ENCODE measurements at places on chromosomes 2 and 18.
A peak's percentile ranks its signal among the peaks of the same experiment; 100 is the strongest.

DNA sequence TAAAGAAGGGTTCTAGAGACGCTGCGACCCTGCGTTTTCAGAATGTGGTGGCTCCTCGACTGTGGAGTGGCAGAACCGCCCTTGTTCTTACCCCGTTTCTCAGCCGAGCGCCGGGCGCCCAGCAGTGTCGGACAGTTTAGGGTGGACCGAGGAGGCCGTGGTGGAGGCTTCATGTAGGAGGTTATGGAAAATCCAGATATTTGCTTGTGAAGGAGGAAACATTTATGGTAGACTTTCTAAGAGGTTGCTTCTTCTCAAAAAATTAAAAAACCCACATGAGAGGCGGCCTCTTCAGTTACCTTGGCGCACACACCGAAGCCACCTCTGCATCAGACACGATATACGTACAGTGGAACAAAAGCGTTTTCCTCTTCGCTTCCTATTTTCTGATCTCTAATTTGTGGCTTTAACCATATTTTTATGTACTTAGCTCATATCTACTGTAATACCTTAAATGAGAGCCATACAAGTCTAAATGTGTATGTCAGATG lies 120.8 kb downstream of the NFATC1 start:
- DNase-seq, result no peak

DNA sequence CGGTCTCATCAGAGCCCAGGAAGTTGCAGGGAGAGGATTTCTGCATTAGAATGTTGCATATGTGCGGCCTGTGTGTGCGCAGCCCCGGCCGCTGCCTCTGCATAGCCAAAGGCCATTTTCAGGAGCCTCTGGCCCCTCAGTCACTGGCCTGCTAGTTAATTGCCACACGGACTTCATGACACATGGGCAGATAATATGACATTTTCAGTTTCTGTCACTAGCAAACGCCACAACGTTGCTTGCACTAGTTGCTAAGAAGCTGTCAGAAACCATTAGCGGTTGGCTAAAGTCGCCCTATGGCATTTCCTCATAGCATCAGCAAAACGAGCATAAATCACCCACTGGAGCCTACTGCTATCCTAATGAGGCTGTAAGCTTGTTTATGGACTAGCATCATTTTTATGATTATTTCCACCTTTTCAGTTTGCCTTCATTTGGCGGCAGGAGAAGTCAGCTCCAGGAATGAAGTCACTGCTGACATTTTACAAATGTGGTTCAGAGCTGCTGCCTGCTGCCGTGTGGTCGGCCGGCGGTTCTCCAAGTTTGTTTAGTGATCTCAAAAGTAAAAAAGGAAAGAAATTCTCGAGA lies 73.7 kb downstream of the MEIS1 start:
- no peak for DNase-seq

DNA sequence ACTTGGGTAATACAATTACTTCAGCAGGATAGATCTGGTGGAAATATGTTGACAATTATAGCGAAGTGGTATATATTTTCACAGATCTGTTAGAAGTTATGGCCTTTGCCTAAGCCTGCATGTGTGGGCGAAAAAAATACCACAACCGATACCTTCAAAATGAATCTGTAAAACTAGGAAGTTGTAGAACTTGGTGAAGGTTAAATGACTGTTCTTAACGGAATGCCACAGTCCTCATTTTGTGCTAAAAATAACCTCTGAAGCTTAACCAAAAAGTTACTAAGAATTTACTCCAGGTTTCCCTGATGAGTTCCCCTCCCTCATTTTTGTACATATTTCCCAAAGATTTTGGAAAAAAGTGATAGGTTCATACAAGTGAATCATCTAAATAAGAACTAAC lies 550.7 kb downstream of the THSD7B start:
- DNase-seq, result no peak

- DNase-seq, result no peak
These were observed 315.3 kb downstream of the CLIP4 start for GRCh38 chr2:29430382-29431112.

GRCh38 chr2:198757069-198757468 lies 700.7 kb downstream of the SATB2 start:
- DNase-seq, result no peak

DNA sequence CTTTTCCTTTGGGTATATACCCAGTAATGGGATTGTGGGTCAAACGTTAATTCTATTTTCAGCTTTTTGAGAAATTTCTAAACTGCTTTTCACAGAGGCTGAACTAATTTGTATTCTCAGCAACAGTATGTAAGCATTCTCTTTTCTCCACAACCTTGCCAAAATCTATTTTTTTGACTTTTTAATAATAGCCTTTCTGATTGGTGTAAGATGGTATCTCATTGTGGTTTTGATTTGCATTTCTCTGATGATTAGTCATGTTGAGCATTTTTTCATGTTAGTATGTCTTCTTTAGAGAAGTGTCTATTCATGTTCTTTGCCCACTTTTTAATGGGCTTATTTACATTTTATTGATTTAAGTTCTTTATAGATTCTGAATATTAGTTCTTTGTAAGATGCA lies 145.5 kb downstream of the TRABD2A start:
- no peak for DNase-seq

DNA sequence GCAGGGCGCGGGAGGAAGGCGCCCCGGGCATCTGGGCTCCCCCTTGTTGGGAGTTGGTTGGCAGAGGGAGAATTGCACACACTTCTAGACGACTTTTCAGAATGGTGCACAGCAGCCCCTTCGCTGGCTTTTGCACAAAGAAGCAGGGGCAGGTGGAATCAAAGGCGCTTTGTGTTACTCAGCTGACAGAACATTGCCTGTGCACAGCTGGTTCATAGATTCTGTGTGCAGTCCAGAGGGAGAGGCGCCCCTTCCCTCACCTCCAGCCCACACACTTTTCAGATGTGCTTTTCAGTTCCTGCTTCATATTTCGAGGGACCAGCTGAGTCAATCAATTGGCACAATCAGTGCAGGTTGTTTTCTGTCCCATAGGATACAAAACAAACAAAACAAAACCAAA lies 348.4 kb upstream of the RAB12 start:
- no peak for DNase-seq

- no peak for DNase-seq
These were observed 207.0 kb upstream of the HAAO start for GRCh38 chr2:42999391-42999841.

GRCh38 chr2:162382278-162382677 lies 38.3 kb downstream of the GCA start:
- DNase-seq, result no peak

DNA sequence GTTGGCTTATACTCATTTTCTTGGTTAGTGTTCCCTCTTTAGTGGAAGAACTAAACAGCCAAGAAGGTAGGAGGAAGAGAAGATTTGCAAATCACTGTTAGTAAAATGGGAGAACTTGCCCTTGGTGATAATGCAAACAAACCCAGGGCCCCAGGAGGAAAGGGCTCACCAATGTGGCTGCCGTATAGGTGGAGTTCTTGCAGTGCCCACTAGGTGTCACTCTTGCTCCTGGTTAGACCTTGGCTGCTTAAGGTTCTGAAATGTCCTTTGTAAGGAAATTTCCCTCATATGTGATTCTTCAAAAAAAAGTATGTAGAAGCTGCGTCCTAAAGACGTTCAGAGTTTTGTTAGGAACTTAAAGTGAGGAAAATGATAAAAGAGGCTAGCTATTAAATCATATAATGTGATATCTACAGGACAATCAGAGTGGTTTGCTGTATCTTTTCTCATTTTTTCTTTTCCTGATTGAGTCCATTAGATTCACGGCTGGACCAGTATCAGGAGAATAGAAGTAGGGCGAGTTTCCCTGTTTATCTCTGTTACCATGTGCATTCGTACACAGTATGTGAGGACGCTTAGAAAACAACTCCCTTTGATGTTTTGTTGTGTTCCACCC lies 48.6 kb downstream of the RPIA start:
- peak; percentile 58 for DNase-seq

DNA sequence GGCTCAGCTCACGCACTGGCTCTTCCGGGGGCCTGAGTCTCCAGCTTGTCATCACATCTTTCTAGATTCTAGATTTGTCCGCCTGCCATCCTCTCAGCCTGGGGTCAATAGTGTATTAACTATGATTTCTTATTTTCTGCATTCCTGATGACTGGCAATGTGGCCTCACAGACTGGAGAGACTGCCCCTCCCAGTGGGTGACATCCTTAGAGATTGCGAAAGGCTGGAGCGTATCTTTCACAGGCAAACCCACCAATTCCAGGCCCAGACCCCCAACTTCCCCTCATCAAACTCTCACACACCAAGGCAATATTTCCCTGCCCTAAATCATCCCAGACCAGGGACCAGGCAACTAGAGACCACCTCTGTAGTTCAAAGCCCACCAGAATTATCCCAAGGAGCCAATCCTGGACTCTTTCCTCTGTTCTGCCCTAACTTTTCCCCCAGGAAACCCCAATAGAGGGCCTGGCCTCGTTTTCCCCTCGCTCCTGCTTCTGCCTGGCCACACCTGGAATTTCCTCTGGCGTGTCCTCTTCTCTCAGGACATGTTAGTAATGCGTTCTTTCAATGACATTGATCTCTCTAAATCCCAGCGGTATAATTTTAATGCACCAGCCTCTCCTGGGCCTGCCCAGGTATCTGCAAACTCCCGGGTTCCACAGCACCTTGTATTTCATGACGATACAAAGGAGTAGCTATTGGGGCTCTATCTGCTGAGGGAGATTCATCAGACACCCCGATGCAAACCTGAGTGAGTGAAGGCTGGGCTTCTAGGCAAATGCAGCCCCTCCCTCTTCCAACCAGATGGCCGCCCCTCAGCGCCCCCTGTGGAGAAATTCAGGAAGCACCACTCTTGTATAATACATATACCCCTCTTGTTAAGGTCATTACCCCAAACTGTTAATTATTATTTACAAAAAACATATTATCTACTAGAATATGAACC lies 2.4 kb upstream of the KCNF1 start:
- DNase-seq, result no peak

- DNase-seq, result no peak
These were observed 35.7 kb downstream of the GCG start for GRCh38 chr2:162116352-162116751.

DNA sequence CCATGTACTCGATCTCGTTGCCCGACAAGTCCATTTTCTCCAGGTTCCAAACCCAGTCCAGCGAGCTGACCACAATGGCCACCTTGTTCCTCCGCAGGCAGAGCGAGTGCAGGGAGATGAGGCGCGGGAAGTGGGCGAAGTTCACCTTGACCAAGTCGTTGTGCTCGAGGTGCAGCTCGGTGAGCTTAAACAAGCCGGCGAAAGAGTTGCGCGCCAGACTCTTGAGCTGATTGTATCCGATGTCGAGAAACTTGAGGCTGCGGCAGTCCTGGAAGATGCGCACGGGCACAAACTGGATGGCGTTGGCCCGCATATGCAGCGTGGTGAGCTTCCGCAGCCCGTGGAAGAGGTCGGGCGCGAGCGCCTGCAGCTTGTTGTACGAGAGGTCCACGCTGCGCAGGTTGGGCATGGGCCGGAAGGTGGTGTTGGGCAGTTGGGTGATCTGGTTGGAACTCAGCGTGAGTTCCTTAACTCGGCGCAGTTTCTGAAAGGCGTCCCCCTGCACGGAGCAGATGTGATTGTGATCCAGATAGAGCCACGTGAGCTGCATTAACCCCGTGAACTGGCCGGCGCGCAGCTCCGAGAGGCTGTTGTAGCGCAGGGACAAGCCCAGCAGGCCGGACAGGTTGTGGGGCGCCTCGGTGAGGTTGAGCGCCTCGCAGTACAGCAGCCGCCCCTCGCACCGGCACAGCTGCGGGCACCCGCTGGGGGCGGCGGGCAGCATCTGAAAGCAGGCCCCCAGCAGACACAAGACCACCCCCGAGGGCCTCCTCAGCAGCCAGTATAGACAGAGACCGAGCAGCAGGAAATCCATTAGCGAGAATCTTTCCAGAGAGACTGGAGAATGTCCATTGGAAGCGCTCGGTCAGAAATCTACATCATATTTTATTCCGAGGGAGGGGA lies 1.3 kb downstream of the LRRTM1 start:
- no peak for DNase-seq

GRCh38 chr18:25167612-25168410 lies 184.2 kb downstream of the ZNF521 start:
- no peak for DNase-seq

Measured in bone marrow (tissue), 2 donors.